Cerebellum (tissue), 4 donors: ENCODE measurements at places on chromosomes 2 and 18. TPM values are rescaled to one million over a fixed set of nuclear protein-coding genes. Genes with fewer than 3 reads are reported as not detected.

The ABCG8 gene
- 0.27 TPM for total RNA-seq

DNA sequence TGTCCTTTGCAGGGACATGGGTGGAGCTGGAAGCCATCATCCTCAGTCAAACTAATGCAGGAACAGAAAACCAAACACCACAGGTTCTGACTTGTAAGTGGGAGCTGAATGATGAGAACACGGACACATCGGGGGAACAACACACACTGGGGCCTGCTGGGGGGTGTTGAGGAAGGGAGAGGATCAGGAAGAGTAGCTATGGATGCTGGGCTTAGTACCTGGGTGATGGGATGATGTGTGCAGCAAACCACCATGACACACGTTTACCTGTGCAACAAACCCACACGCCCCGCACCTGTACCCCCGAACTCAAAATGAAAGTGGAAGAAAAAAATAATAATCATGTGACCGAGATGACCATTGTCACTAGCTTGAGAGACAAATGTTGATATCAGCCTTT lies 114.7 kb downstream of the NDUFA10 start:
- no peak for DNase-seq

The ZNF385B gene
- 10.5 TPM for total RNA-seq

The MTX2 gene
- 26.1 TPM for total RNA-seq

DNA sequence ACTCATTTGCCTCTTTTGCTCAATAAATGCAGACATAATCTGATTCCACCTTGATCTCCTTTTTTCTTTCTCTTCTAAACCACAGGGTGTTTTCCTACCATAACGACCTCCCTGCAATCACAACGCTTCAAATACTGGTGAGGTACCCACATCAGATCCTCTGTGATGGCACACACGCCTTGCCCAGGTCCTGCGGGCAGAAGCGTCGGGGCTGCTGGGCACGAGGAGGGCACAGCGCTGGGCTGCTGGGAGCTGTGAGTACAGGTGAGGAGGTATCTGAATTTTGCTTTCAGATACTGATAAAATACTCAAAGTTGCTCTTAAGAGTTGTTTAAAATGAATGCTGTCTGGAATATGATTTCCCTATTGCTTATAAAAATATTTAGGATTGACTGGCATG lies 186.1 kb upstream of the PXDN start:
- DNase-seq: no peak

The FBXO48 gene
- total RNA-seq: 1.5 TPM

GRCh38 chr2:221095356-221095755 lies 476.7 kb downstream of the EPHA4 start:
- DNase-seq: no peak

GRCh38 chr18:10168477-10168876 lies 254.7 kb downstream of the VAPA start:
- no peak for DNase-seq

DNA sequence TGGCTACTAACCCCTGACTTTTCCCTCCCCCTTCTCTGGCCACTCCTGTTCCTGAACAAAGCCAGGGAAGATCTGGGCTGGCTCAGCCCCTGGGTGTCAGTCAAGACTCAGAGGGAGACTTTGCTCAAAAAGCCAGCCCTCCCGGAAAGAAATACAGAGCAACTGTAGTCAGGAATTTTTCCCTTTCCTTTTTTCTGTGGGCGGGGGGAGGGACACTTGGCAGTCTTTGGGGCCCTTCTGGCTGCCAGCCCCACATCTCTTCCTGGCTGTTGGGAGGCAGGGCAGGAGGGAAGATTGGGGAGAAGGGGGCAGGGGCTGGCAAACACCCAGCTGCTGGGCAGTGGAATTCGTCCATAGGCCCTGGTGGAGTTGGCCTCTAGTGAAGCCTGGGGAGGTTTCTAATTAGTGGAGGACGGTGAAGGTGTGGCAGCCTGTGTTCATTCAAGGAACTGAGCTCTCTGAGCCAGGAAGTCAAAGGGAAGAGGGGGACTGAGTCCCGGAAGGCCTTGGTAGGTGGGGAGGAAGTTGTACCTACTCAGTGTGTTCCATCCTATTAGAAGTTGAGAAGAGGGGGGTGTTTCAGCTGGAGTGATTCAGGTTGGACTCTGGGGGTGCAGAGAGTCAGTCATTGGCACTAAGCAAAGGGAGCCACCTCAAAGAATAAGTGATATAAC lies 10.9 kb downstream of the IGFBP2 start:
- no peak for DNase-seq
